ENCODE measurements at places on chromosomes 5 and 9.

DNA sequence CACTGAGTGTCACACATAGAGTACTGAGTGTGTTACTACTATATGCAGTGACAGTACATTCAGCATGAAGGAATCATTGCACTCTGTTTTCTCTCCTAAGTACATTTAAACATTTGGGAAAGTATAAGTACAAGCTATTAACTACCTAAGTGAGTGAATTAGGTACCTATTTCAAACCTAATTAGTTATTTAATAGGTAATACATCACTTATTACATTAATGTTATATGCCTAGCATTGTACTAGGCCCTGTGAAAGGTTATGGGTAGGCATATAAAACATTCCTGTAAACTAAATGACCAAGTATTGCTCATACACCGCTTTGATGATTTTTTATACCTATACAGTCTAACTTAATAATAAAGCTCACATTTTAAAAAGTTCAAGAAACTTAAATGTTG, 25.7 kb upstream of the PPP3R2 start:
- DNase-seq: no peak

- no peak for DNase-seq
Measured at GRCh38 chr9:95028853-95029219, 288.7 kb downstream of the FANCC start.

GRCh38 chr5:107020626-107021025, 650.1 kb downstream of the EFNA5 start:
- no peak for DNase-seq

DNA sequence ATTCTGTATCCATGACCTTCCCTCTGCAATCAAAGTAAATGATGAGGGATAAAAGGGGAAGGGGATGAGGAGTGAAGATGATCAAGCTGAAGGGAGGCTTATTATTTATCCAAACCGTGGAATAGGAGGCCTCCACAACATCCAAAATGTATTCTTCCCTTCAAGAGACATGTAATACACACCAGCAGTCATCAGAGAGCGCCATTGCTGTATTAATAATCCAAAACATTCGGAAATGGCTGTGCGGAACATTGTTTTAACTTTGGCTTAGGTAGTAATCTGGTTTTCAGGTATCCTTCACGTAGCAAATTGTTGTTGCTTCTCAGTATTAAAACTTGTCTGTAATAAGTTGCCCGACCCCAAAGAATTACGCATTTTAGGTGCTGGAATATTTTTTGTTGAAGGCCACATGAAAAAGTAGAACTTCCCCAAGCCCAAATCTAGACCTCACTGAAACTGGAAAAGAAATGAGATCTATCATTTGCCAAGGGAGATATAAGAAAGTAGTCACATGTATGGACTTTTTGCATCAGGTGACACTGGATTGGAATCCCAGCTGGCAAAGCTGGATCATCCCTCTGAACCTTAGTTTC, 2.6 kb upstream of the BOD1 start:
- DNase-seq: peak; percentile 74

DNA sequence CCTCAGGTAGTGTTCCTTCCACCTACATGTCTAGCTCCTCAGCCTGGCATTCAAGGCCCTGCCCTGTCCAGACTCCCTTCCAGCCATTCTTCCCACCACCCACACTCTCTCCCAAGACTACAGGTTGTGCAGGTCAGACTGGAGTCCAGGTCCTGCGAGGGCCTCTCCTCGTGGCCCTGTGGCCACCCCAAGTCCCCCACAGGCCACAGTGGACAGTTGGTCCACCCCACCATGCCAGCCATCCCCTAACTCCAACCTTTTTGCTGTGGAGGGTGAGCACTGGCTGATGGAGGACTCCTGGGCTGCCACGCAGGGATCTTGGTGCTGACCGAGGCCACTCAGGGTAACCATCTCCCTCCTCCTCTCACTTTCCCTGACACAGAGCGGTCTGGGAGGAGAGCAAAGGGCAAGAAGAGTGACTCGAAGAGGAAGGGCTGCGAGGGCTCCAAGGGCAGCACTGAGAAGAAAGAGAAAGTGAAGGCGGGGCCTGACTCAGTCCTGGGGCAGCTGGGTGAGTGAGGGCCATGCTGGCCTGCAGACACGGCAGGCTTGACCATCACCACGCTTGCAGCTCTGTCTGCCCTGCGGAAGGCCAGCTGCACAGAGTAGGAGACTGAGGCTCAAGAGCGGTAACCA, 51.0 kb downstream of the JADE2 start:
- DNase-seq: no peak

DNA sequence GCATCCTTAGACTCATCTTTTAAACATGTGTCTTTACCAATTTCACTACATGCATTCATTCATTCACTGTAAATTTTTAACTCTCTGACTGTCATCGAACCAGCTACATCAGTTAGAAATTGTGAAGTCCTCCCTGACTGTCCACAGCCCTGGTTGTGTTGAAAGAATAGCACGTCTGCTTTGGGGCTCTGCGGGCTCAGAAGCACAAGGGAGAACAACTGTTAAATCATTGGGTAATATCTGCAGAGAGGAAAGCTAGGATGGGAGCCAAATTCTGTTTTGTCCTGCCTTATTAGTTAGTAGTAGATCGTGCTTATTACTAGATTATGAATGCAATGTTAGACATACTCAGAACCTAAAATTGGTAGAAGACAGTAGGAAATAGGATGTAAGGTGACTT, 26.3 kb upstream of the FAM120AOS start:
- DNase-seq: no peak

GRCh38 chr5:66057239-66057638, 86.9 kb upstream of the SREK1 start:
- no peak for DNase-seq

DNA sequence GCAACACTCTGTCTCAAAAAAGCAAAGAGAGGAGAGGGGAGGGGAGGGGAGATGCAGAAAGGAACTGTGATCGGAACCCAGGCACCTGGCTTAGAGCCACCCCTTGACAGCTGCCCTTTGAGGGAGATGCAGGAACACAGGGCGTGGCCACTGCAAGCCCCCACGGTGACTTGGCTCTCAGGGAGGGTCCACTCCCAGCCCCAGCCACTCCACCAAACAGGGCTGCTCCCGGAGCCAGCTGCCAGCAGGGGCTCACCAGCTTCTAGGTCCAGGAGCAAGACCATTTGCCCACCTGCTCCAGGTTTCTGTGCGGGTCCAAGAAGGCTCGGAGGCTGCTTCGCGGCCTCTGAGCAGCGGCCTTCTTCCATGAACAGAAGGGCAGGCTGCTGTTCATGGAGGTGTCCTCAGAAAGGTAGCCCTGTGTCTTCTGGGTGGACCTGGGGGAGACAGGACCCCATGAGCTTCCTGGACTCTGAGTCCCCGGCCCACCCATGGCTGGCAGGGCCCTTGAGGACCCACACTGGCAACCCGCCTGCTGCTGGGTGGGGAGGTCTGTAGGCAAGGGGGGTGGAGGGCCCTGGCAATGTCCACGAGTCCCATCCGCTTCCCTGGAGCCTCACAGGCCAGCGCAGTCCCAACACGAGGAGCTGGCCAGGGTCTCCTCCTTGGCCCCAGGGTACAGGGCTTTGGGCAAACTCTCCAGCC, 7.9 kb downstream of the C9orf50 start:
- no peak for DNase-seq
